Astrocyte (in vitro differentiated cells and primary cell): ENCODE measurements at places on chromosomes 16 and 17. TPM values are rescaled to one million over a fixed set of nuclear protein-coding genes. Genes with fewer than 3 reads are reported as not detected.

Gene SDK2
- 11.2 and 12.4 TPM in 2 replicates for total RNA-seq

Gene WSCD1
- 3.9 and 5.1 TPM in 2 replicates for total RNA-seq

- peak; percentile 20 for DNase-seq
Observed at GRCh38 chr17:74212209-74212912, 1.0 kb upstream of the TTYH2 start.

DNA sequence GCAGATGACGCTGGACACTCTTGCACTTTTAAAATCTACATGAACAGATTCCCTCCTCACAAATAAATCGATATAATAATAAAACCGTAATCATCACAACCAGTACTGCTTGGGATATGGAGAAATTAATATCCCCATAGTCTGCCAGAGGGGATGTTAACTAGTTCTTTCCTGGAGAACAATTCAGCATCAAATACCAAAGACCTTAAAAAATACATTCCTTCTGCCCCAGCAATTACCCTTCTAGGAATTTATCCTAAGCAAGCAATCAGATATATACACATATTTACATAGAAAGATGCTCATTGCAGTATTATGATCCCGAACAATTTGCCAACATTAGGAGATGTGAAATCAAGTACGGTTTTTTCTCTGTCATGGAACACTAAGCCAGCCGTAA, 21.8 kb downstream of the SMYD4 start:
- no peak for DNase-seq

DNA sequence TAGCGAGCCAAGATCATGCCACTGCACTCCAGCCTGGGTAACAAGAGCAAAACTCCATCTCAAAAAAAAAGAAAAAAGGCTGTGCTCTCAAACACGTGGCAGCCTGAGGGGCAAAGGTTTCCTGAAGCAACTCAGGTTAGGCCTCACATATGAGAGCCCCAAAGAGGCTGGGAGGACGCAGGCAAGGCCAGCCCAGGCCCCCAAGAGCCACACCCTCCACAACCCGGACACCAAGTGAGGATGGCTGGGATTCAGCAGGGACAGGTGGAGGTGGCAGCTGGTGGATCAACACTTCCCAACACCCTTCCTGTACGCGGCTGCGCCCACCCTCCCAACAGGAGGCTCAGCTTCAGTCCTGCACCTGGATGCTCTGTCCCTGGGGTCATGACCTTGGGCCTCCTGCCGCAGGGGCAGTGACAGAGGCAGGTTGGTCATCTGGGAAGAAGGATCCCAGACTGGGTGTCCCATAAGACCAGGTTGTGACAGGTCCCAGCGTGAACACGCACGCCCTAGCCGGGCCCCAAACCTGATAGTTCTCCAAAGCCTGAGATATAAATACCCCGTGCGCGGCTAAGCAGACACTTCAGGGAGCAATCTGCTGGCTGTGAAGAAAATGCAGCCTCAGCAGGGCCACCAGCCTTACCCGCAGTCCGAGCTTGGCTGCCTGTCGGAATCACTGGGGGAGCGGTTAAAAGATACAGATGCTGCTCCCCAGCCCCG, 78.1 kb downstream of the TIMM22 start:
- no peak for DNase-seq

- peak; percentile 92 for DNase-seq
Observed at GRCh38 chr17:2711608-2712299, at the start of gene CLUH. Gene CLUH (minus strand): TSS chr17:2711764. CDS start chr17:2711661, 103 bp downstream.
